ENCODE measurements at places on chromosomes 13 and 19.

GRCh38 chr13:34139660-34140227 is 321.8 kb downstream of the RFC3 start:
- no peak for DNase-seq

GRCh38 chr19:21322528-21322927 is 6.7 kb downstream of the ZNF708 start:
- DNase-seq: no peak

- no peak for DNase-seq
Measured at GRCh38 chr13:94454906-94455305, 24.6 kb downstream of the DCT start.

DNA sequence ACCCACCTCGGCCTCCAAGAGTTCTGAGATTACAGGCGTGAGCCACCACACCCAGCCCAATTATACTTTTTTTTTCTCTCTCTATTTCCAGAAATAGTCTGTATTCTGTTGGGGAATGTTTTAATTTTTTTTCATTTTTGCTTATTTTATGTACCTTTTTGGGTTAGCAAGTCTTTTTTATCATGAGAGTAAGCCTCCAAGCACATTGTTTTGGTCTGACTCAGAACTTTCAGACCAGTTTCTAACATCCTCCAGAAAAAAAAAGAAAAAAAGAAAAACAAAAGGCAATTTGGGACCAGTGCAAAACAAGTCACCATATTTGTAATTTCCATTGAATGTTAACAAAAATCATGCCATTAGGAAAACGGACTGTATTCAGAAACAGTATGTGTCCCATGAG is 1465.5 kb downstream of the SLITRK5 start:
- DNase-seq: no peak

GRCh38 chr13:89029062-89029461 is 1357.9 kb downstream of the SLITRK5 start:
- DNase-seq: no peak

DNA sequence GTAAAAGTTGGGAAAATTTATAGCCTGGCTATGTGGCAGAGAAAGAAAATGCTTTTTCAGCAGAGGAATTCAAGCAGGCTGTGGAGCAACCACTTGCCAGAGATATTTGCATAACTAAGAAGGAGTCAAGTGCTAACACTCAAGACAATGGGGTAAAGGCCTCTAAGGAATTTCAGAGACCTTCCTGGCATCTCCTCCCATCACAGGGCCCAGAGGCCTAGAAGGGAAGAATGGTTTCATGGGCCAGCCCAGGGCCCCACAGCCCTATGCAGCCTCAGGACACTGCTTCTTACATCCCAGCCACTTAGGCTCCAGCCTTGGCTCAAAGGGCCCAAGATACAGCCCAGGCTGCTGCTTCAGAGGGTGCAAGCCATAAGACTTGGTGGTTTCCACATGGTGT is 14.3 kb downstream of the SLC15A1 start:
- DNase-seq: no peak

- DNase-seq: no peak
Measured at GRCh38 chr19:2721570-2722540, 683 bp upstream of the DIRAS1 start.

- DNase-seq: no peak
Measured at GRCh38 chr13:97999653-98000052, 46.2 kb downstream of the IPO5 start.

GRCh38 chr13:101985321-101985720 is 416.5 kb downstream of the FGF14 start:
- DNase-seq: no peak

- no peak for DNase-seq
Measured at GRCh38 chr19:57105976-57106721, 13.6 kb upstream of the USP29 start.

- no peak for DNase-seq
Measured at GRCh38 chr19:54164369-54165068, 5.0 kb upstream of the LENG1 start.

DNA sequence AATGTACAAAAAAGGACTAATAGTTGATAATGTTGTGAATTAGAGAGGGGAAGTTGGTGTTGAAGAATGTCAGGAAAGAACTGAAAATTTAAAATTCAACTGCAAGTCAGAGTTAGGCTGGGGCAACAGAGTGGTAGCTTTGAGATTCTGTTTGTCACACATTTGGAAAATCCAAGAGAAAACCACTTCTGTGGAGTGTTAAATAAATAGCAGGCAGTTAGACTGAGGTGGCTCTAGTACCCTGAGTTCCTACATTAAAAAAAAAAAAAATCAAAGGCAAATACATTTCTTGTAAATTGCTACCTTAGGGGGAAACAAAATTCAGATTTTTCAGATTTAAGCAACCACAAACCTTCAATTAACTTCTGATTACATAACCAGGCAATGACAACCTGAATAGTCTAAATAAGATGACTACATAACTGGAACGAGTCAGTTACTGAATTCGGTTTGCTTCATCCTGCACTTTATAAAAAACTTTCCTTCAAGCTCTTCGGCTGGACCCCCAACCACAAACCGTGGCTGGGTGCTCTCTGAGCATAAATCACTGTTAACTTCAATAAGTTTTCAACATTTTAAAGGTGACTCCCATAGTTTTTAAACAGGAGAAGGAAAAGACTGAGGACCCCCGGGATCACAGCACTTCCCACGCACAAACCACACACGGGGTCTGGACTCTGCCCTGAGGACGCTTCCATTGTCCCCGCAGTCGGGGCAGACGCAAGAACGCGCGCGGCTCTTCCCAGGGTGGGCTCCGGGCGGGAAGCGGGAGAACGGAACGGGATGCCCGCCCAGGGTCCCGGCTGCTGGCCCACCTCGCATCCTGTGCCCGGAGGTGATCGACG is 725 bp downstream of the ZNF682 start:
- no peak for DNase-seq

- DNase-seq: no peak
Measured at GRCh38 chr19:53907193-53907581, 1.9 kb upstream of the CACNG7 start.

DNA sequence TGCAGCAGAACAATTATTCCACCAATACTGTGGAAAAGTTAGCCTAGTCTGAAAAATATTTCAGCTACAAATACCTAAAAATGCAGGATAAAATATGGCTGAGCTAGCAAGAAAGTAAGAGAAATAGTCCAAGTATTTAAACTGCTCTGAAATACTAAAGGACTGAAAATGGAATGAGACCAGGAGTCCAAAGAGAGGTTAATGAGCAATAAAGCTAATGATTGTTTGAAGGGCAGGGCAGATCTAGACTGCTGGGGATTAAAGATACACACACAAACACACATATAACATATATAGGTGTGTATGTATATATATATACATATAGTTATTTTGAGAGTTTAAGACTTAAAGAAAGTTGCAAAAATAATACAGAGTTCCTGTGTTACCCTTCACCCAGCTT is 2.6 kb upstream of the CDADC1 start:
- DNase-seq: no peak

DNA sequence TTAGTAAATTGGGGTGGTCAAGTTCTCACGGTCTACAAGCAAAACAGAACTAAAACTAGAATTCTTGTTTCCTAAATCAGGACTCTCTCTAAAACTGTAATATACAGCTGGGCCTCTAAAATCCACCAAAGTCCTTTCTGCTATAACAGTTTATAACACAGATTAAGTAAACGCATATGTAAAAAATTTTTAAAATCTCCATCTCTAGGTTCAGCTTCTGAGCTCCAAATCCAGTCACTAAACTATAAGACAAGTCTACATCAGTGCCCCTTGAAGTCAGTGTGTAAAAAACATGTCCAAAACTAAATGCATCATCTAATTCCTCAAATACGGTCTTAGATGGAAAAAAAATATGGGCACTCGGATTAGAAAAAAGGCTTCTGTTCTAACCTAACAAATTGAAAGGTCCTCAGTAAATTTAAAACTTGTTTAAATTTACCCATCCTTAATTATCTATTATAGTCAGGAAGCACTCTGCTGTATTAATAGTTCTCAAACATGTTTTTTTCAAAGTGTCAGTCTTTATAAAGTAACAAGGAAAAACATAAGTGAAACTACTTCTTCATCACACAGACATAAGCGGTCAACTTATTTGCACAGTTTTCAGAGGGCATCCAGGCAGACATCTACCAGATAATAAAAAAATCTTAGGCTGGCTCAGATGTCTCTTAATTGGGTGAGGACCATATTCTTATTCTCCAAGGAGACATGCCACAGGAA is 33.6 kb downstream of the ELF1 start:
- no peak for DNase-seq

- DNase-seq: no peak
Measured at GRCh38 chr19:46488551-46488950, 7.1 kb downstream of the PNMA8B start.

GRCh38 chr19:4338441-4339355 is at the start of gene STAP2:
Gene STAP2, minus strand, starts transcription at chr19:4338827. Its CDS starts 74 bp downstream, at chr19:4338753.
- DNase-seq: no peak

- no peak for DNase-seq
Measured at GRCh38 chr13:101065329-101065728, 351.0 kb downstream of the NALCN start.

- DNase-seq: no peak
Measured at GRCh38 chr13:80083081-80083852, 257.7 kb downstream of the SPRY2 start.
